ENCODE measurements at places on chromosomes 3 and 15.

DNA sequence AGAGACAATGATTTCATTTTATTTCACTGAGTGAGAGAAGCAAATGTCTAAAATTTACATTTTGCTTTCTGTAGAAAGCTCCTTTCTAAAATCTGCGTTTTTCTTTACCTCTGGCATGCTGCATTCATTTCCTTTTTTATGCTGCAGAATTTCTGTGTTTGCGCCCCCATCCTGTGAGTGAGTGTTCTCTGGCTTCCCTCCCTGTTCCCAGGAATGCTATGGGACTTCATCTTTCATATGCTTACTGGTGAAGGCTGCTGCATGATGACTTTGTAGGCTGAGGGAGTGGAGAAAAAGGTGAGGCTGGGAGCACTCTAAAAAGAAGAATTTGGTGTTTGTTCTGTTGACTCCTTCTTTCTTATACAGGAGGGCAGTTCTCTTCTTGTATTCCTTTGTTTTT is 7.7 kb upstream of the TMC3 start:
- DNase-seq, result no peak

DNA sequence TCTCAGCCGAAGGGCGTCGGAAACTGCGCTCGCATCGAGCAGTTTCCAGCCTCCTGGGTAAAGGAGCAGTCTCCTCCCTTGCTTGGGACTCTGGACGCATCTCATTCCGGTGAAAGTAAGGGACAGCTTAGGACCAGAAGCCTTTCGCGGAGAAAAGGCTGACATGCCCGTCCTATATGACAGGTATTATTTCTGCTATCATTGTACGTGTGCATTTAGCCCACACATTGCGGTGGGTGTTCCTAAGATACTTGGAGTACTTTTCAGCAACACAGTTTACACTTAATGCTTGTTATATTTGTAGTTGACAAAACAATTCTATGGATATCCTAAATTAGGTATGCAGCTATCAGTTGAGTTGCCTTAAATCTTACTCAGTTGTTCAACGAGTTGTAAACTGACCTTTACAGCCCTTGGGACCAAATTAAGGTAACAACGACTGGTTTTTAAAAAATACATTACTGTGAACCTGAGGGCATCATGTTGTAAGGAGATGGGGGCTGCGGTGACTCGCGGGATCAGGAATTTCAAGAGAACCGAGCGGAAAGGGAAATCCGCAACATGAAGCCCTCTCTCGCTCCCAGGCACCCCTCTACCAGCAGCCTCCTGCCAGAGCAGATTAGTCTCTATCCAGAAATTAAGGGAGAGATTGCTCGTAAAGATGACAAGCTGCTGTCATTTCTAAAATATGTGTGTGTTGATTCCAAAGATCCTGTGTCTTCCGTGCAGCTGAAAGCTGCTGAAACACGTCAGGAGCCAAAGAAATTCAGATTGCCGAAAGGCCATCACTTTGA is 632 bp upstream of the COPS2 start:
- no peak for DNase-seq

DNA sequence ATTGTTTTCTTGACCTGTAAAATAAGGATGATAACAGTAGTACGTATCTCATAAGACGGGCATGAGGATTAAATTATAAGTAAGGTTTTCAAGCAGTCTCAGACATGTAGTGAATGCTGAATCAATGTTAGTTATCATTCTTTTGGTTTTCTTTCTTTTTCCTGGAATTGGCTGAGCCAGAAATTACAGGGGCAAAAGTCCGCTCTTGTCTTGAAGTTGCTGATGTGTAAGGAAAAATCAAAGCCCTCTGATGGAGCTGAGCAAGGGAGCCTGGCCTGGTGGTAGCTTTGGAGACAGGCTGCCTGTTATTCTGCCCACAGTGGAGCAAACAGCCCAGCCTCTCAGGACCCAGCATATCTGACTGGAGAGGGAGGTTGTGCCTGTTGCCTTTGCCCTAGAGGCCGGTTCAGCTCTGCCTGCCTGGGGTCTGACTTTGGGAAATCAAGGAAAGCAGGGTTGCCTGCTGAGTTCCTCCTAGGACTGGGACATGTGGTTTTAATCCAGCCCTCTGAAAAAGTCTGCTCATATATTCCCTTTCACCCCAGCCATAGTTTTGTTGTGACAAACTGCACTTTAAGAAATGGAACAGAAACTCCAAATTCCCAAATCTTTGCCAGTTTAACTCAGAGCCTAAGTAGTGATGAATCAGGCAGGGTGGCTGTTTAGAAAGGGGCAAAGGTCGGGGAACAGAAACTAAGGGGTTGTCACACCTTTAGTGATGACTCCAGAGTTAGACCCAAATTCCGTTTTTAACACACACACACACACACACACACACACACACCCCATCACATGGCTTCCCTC is 40.1 kb downstream of the GASK1A start:
- no peak for DNase-seq

DNA sequence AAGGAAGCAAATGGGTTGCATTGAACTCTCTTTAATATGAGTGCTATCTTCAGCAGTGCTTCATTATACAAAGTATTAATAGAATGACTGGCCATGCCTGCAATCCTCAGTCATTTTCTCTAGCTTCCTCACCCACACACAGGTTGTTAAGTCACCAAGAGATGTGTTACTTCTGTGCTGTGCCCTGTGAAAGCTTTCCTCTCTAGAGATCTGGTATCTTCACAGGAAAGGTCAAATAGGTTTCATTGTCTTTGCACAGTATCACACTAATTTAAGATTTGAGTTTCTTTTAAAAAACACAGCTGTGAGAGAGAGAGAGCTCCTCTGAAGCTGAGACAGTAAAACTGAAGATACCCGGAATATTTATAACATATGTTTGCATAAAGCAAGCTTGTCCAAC is 278.6 kb downstream of the CNTN4 start:
- DNase-seq, result no peak

DNA sequence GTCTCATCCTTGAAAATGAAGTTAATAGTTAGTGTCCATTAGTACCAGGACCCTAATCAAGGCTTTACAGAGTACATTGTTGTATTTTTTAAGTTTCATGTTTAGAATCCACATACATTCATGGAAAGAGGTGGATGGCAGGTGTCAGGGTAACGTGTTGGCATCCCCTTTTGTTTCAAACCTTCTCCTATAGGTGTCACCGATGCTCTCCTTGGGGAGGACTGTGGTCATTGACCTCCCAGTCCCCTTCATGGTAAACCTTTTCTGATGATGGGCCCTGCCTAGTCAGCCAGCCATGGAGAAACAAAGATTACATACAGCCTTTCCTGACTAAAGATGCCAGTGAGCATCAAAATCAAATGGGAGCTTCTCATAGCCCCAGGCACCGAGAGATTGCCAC is 574.8 kb downstream of the AGBL1 start:
- DNase-seq, result no peak

Data from right forelimb (tissue), 1 donor.